Stimulated activated CD4-positive, alpha-beta T cell treated with anti-CD3 and anti-CD28 coated beads, Interleukin-4, amount 100 ng/mL, for 24 hours (primary cell): ENCODE measurements at places on chromosomes 13 and 19.

GRCh38 chr19:54481326-54481930 lies 8.3 kb upstream of the CDC42EP5 start:
- DNase-seq: peak; percentile 45

- DNase-seq: no peak
These were observed 443.9 kb upstream of the SLC10A2 start for GRCh38 chr13:103510007-103510535.

GRCh38 chr19:30518965-30519606 lies 146.9 kb downstream of the ZNF536 start:
- DNase-seq: no peak

DNA sequence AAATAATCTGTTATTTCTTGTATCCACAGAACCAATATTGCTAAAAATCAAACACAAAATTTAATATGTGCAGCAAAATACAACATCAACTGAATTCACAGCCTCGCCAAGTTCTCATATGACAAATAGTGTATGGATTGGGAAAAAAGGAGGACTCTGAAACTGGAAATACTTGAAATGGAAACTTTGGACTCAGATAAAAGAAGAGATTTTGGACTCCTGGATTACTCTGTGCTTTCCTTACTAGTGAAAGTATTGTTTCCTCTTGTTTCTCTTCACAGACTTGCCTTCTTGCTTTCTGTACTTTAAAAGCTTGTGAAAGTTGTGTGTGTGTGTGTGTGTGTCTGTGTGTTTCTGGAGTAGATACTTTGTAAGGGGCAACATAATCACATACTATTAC lies 1596.3 kb downstream of the PCDH9 start:
- no peak for DNase-seq

DNA sequence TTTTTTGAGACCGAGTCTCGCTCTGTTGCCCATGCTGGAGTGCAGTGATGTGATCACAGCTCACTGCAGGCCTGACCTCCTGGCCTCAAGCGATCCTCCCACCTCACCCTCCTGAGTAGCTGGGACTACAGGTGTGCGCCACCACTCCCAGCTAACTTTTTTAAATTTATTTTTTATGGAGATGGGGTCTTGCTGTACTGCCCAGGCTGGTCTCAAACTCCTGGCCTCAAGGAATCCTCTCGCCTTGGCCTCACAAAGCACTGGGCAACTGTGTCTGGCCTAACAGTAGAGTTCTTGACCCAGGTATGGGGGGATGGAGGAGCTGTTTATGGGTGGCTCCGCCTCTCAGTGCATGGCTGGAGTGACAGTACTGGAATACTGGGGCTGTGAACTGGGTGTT lies 59.6 kb downstream of the SMARCA4 start:
- DNase-seq: no peak

GRCh38 chr19:41691268-41691970 lies 3.3 kb upstream of the CEACAM7 start:
- peak; percentile 15 for DNase-seq

- no peak for DNase-seq
These were observed 18.9 kb downstream of the ELAVL1 start for GRCh38 chr19:7986321-7987113.

DNA sequence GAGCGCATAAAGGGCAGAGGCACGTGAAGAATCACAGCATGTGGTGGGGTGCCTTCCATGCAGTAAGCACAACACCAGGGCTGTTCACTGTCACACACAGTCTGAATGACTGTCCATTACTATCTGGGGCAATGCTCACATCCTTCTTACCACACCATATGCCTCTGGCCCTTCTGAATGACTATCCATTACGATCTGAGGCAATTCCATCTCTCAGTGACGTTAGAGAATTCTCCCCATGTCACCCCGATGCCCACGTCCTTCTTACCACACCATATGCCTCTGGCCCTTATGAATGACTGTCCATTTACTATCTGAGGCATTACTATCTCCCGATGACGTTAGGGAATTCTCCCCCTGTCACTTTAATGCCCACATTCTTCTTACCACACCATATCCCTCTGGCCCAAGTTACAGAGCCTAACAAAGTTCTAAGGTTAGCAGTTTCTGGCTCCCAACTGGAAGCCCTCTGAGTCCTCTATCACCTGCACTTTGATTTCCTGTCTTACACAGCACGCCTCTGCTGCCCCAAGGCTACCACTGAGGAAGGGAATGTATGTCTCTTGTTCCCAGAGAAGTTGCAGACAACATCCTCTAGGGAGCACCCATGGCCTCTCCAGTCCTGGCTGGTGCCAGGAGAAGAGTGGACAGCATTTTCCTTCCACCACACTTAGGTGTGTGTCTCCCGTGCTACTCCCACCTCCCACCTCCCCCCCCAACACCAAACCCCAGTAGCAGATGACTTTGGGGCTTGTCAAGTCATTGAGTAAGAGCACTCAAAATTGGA lies 154.8 kb downstream of the COG6 start:
- DNase-seq: no peak

GRCh38 chr19:11090997-11091702 lies 1.9 kb downstream of the LDLR start:
- DNase-seq: no peak

DNA sequence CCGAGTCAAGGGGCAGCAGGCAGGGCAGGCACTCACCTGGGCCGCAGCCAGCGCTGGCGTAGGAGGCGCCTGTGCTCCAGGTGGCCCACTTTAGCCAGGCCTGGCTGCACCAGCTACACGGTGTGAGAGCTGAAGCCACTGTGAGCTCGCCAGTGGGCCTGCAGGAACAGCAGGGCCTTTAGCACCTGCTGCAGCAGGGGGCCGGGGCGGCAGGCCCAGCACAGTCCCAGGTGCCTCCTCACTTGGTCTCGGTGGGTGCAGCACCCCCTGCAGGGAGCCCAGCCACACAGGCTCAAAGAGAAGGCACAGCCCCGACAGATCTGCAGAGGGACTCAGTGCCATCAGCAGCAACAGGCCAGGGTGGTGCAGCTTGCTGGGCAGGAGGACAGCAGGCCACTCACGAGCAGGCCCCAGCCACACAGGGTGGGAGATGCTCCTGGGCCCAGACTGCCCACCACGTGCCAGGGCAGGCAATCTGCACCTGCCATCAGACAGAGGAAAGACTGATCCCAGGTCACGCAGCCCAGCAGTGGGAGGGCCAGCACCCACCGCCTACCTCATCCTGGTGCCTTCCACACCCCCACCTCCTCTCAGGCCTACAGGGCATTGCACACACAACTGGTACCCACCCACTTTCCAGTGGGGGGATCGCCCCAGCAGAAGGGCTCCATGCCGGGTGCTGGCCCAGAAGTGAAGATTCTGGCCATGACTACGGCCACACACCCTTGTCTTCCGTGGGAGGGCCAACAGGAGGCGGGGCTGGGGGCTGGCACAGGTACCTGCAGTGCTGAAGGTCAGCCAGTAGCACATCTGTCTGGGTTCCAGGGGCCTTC lies 15.8 kb downstream of the ARHGAP33 start:
- DNase-seq: no peak

DNA sequence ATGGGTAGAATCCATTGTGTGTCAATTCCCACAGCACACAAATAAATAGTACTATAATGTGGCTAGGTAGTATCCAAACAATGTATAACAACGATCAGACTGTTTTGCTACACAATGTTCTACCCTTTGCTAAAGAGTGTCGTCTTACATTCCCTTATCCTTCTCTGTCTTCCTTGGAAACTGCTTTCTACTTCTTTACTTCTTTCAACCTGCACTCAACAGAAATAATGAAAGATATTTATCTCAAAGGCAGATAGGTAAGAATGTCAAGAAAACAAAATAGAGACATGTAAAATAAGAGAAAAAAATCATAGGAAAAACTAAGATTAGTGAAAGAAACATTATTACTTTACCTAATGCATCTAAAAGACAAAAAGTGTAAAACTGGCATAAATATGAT lies 814.7 kb downstream of the PCDH9 start:
- no peak for DNase-seq

DNA sequence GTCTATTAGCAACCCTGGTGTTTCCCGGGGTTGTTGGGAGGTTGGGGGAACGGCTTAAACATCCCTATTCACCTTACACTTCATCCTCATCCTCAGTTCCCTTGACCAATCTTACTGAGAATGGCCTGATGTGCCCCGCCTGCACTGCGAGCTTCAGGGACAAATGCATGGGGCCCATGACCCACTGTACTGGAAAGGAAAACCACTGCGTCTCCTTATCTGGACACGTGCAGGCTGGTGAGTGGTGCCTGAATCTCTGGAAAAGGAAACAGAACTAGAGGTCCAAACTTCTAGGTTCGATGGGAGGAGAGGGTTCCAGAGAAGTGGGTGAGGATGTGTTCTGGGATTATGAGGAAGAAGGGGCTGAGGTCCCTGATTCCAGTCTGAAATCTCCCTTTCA lies 5.9 kb downstream of the PINLYP start:
- DNase-seq: no peak

- peak; percentile 77 for DNase-seq
These were observed 665 bp downstream of the TUBGCP3 start for GRCh38 chr13:112587212-112587763.

- no peak for DNase-seq
These were observed 28.9 kb upstream of the PABPC3 start for GRCh38 chr13:25067064-25067463.

DNA sequence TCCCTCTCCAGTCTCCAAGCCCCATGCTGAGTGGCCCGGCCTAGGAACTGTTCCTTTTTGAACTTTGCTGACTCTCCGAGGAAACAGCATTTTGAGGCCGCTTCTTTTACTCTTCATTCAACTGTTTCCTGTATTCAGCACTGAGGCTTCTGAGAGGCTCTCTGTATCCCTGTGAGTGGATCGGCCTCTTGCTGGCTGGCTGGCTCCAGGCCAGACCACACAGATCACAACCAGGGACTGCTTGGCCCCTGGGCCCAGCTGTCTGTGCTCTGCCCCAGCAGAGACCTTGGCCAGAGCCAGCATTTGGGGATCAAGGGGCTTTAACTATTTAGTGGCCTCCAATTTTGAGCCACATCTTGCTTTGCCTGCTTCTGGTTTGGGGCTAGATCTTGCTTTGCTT lies 75.6 kb upstream of the KL start:
- DNase-seq: no peak

- DNase-seq: no peak
These were observed 22.7 kb upstream of the SERP2 start for GRCh38 chr13:44350775-44351504.

DNA sequence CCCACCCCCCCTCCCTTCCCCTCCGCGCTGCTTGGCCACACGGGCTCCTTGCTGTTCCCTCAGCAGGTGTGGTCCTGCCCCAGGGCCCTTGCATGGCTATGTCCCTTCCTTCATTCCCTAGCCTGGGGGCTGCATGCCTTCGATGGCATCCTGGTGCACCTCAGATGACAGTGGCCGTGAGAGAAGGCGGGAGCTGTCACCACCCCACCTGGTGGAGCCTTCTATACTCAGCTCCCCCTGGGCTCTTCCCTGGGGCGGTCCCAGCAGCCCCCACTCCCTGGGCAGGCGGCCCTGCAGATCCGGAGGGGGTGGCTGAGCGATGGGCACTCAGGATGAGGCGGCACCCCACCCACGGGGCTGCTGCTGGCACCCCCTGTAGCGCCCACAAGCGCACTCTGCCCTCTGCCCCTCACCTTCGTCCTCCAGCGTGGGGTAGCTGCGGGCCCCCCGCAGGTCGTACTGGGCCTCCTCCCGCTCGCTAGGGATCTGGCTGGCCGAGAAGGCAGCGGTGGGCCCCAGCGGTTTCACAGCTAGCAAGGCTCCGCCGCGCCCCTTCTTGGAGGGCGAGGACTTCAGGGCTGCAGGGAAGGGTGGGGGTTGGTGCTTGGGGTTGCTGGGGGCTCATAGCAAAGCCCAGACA lies 17.2 kb upstream of the CACTIN start:
- DNase-seq: no peak

DNA sequence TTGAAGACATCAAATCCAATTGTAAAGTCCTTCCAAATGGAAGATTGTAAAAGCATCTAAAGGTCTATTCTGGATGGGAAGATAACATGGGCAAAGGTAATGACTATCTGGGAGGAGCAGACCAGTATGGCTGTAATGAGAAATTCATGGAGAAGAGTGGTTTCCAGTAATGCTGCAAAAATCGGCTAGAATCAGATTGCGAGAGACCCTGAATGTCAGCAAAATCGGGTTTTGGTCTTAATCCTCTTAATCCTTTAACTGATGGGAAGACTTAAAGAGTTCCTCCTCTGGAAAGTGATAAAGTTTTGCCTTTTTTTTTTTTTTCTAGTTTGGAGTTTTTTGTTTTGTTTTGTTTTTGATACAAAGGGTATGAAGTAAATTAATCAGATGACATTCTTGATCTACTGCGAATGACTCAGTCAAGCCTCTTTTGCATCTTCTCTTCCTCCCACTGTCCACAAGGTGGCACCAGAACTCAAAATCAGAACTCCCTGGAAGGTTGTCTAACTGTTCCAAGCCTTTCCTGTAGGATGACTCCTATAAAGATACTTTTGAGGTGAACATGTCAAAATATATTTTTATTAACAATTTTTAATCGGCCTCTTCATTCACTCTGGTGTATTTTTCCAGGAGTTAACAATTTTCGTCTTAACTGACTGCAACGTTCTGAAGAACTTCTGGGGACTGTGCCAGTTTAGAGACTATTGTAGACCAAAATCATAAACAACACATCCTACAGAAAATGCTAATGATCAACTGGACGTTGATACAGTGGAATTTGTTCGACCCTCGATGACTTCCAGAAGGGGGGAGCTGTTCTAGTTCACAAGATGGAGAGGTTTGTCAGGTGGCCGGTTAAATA lies 213.3 kb upstream of the MIR17HG start:
- peak; percentile 46 for DNase-seq

DNA sequence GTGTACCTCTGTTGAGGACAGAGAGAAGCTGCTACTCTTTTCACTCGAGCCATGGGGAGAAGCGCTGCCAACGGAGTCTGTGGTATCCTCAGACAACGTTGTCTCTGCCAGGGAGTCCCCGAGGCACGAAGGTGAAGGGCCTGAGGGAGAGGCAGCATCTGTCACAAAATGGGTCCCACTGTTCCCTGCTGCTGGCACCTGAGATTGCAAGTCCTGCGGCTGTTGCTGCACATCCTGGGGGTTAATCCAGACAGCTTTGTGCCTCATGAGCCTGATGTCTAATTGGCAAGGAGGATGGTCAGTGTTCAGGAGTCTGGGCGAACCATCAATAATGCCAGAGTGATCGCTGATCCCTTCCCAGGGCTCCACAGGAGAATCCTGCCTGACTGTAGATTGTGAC lies 15.0 kb downstream of the RUBCNL start:
- DNase-seq: no peak

DNA sequence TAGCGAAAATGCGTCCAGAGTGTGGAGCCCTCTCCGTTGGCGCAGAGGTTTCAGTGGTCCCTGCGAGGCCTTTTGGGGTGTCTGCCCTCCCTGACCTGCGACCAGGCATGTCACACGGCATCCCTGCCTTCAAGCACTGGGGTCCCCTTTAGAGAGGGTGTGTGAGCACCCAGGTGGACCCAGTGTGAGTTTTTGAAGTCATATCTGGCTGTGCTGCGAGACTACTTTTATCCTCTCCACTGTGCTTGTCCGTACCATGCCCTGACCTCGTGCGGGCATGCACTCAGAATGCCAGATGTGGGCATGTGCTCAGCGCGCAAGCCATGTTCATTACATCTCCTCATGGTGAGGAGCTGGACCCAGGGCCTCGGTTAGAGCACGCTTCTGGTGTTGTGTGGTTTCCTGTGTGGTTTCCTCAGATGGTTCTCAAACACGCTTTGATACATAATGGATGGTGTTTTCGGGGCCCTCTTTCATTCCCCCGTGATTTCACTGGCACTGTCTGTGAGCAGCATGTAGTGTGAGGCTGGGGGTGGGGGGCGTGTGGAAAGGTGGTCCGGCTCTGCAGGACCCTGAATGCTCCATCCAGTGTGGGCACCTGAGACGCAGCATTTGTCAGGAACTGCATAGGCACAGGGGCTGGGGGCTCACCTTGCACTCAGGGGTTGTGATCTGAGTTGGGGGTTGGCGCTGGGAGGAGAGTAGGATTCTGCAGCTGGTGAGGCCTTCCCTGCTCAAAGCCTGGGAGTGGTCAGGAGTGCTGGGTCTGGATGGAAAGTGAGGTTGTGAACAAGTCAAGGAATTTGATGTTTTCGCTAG lies 2.3 kb downstream of the TFDP1 start:
- no peak for DNase-seq
